ENCODE measurements at places on chromosomes 1 and 21.

DNA sequence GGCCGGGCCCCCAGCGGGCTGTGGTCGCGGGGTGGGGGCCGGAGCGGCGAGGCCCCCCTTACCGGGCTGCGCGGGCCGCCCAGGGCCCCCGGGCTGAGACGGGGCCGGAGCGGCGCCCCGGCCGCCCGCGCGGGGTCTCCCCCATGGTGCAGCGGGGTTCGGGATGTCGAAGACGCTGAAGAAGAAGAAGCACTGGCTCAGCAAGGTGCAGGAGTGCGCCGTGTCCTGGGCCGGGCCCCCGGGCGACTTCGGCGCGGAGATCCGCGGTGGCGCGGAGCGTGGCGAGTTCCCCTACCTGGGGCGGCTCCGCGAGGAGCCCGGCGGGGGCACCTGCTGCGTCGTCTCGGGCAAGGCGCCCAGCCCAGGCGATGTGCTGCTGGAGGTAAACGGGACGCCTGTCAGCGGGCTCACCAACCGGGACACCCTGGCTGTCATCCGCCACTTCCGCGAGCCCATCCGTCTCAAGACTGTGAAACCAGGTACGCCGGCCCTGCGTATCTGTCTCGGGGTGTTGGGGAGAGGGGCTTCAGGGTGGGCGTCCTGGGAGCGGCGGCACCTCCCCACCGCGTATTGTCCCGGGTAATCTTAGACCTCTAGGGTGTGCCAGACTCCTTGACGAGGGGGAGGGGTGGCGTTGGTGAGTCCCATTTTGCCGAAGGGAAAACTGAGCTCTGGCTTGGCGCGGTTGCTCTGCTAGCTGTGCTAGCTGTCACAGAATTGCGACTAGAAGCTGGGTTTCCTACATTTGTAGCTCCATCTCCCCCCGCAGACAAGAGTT, 745 bp downstream of the MAGI3 start:
- DNase-seq, result peak; percentile 35

DNA sequence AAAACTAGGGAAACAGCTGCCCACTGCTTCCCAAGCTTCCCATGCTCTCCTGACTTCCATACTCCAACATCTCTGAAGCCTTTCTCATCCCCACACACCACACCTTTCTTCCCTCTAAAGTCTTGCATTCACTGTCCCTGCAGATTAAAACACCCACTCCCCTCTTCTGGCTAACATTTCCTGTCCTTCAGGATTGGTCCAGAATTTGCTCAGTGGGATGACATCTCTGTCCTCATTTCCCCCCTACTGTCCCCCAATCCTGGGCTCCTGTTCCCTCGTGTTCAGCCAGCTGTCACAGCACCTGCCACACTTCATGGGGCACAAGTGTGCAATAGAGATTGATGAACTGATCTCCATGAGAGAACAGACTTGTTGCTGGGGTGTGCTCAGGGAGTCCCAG, 82.7 kb downstream of the KCND3 start:
- no peak for DNase-seq

GRCh38 chr1:4396551-4396950, 257.9 kb upstream of the AJAP1 start:
- no peak for DNase-seq

DNA sequence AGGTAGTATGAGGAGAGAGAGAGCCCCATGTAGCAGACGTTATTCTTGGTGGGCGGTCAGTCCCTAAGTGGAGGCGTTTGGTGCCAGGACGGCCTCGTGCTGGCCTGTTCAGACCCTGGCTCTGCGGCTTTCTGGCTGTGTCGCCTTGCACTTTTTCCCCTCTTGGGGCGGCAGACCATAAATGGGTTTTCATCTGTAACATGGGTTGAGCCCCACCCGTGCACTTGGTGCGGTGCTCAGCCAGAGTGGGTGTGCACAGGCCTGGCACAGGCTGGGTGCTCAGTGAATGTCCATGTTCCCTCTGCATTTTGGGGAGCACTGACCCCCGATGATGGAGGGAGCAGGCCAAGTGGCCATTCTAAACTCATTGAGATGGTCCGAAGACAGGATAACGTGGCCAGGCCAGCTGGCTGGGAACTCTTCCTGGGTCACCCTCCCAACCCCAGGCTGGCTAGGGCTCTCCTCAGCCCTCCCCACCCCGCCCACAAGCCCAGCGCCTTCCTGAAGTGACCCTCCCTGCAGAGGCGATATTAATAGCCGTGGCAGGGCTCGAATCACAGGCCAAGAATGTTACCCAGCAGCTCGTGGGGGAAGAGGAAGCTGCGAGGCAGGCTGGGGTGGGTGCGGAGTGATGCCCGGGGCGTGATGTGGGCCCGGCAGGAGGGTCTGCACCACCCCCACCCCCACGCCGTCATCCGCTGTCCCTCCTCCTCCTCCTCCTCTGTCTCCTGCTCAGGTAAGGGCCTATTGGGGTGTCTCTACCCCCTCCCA, 78.5 kb downstream of the ARHGEF10L start:
- no peak for DNase-seq

- DNase-seq, result no peak
Measured at GRCh38 chr1:219699870-219700269, 87.0 kb upstream of the ZC3H11B start.

DNA sequence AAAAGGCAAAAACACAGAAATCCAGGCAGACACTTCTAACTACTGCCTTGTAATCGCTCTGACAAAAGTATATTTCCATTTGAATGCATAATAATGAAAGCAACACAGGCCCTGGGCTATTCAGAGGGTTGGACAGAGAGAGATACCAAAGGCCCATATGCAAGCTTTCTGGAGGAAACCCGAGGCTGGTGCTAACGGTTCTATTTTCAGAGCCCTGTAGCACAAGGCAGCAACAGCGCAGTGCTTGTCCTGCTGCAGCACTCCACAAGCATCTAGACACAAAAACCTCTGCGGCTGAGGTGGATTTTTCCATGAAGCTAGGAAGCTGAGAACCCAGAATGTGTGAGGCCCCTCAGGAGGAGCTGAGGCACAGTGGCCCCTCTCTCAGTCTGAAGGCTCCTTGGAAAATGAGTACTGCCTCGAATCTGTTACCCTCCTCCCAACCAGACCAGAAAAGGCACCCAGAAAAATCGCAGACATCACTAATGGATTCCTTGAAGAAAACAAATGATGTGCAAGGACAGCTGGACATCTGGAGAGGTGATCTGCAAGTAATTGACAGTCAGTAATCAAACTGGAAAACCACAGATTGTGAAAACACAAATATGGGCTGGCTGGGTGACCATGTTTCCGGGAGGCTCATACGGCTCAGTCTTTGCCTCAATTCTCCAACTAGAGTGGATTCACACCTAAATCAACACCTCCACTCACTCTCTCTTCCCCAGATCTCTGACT, 54.0 kb downstream of the COLGALT2 start:
- no peak for DNase-seq

- DNase-seq, result no peak
Measured at GRCh38 chr1:32870615-32871363, at the start of gene FNDC5. TSS of gene FNDC5 (minus strand) at chr1:32870912.

GRCh38 chr1:111852261-111852721, 96.6 kb downstream of the DDX20 start:
- no peak for DNase-seq

DNA sequence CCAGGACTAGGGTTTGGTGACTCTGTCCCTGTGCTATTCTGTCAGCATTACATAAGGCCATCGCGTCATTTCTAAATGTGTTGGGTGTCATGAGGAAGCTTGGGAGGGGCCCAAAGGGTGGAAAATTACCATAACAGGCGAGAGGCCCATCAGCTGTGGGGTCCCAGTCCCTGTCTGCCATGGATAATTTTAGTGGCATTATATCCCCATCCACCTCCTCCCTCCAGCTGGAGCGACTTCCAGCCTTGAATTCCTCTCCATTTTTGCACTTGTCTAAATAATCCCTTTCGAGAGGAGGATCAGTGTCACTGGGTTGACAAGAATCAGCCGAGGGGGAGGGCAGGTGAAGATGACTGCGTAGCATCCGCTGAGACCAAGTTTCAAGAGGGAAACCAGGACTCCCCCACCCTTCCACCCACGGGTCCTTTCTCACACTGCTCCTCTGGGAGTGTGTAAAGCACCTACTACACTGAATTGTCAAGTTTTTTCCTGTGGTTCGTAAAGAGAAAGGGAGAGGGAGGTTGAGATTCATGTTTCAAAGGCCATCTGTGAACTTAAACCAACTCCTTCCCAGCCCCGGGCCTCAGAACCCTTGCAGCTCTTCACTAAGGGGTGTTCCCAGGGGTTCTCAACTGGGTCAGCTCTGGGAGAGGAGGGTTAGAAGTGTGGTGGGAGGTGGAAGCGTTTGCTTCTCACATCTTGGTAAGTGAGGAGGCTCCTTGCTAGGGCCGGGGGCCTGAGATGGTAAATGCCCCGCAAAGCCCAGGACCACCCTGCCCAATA, 29.2 kb downstream of the VASH2 start:
- DNase-seq, result no peak

DNA sequence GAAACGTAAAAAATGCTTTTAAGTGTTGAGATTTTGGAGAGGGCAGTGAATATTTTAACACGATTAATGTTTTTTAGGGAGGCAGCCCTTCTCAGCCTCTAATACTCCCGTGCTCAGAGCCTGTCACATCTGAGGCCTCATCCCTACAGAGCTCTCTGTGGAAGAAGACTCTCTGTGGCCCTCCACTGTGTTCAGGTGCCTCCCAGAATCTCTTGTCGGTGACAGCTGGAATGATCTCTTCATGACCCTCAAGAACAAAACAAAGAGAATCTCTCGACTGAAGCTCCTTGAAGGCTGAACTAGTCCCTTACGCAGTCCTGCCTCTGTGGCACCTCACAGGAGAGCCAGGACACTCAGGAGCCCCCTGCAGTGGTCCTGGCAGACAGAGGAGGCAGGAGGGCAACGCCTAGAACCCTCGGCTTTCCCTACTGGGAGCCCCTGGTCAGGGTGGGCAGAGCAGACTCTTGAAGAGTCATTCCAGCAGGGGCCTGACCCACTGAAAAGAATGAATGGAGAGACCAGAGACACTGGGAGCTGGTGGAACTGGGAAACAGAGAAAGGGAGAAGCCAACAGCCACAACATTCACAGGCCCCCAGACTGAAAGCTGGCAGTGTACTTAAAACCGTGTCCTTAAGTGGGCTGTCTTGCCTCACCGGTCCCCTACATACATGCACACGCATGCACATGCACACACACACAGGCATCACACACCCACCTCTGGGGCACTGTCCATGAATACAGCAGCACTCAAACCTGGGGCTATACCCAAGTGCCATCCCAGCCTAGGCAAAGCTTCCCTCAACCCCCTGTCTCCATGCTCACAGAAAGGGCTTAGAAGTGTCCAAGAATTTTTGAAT, 67.5 kb upstream of the ANGPTL1 start:
- no peak for DNase-seq

DNA sequence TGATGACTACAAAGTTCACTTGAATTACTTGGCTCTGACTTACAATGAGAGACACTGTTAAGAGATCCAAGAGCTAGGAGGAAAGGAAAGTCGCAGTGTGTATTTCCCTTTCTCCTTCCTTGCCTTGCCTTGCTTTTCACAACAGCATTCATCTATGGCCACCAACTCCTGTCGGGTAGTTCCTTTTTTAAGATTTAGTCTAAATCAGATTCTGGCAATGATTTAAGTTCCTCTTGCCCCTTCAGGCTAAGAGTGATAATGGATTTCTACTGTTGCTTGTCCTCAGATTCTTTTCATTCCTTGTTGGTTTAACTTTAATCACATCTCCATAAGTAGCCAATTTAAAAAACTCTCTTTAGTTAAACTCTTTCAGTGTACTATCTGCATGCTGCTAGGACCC, 91.9 kb downstream of the GTF2B start:
- no peak for DNase-seq

GRCh38 chr1:192485692-192486436, 89.7 kb upstream of the RGS1 start:
- DNase-seq, result peak; percentile 25

- no peak for DNase-seq
Measured at GRCh38 chr21:42026082-42026435, 15.9 kb upstream of the ZBTB21 start.

GRCh38 chr1:182611787-182612186, 7.6 kb upstream of the RGS16 start:
- no peak for DNase-seq

- DNase-seq, result no peak
Measured at GRCh38 chr1:176857632-176858031, 306.9 kb downstream of the ASTN1 start.

DNA sequence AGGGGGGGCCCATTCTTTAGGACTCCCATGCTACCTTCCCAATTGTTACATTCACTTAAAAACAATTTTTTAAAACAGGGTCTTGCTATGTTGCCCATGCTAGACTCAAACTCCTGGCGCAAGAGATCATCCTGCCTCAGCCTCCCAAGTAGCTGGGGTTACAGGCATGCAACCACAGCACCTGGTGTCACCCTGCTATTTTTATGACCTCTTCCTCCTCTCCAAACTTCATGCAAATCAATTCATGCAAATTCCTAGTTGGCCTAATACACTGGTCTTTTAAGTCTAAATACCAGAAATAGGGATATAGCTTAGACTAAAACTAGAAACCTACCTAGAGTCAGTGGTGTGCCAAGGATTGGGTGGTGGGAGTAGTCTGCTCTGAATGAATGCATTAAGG, 30.1 kb downstream of the CDKN2C start:
- DNase-seq, result no peak

- DNase-seq, result no peak
Measured at GRCh38 chr1:248812736-248813425, 12.8 kb downstream of the SH3BP5L start.

- no peak for DNase-seq
Measured at GRCh38 chr1:150256554-150257341, 826 bp upstream of the CA14 start.

GRCh38 chr1:45880930-45881329, 77.5 kb downstream of the MAST2 start:
- DNase-seq, result no peak

DNA sequence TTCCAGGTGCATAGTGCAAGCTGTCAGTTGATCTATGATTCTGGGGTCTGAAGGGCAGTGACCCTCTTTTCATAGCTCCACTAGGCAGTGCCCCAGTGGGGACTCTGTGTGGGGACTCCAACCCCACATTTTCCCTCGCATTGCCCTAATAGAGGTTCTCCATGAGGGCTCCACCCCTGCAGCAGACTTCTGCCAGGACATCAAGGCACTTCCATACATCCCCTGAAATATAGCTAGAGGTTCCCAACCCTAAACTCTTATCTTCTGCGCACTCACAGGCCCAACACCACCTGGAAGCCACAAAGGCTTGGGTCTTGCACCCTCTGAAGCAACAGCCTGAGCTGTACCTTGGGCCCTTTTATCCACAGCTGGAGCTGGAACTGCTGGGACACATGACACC, 65.7 kb upstream of the PKN2 start:
- DNase-seq, result no peak

GRCh38 chr1:31701091-31701736, 2.6 kb downstream of the COL16A1 start:
- DNase-seq, result peak; percentile 56

DNA sequence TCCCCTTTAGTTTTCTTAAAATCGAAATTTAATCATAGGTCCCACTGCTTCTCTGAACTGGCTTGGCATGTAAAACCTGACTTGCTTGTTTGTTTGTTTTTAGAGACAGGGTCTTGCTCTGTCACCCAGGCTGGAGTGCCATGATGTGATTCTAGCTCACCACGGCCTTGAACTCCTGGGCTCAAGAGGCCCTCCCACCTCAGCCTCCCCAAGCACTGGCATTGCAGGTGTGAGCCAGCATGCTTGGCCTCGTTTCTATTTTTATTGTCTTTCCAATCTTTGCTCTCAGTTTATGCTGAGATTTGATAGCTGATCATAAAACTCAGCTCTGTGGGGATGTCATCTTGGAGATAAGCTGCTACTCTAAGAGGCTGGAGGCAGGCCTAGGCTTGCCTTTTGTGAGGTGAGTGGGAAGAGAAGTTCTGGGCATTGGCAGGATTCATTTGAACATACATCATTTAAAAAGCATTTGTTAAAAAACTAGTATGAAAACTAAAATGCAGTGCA, 51.5 kb upstream of the GCLM start:
- no peak for DNase-seq

- DNase-seq, result no peak
Measured at GRCh38 chr1:195717651-195718050, 890.6 kb downstream of the KCNT2 start.
